CD4-positive, alpha-beta memory T cell (primary cell): ENCODE measurements at places on chromosomes 6 and 20. TPM values are rescaled to one million over a fixed set of nuclear protein-coding genes. Genes with fewer than 3 reads are reported as not detected.

RAB23 gene
- total RNA-seq = 1.6 TPM

RNF182 gene
- not detected for total RNA-seq

BMP6 gene
- not detected for total RNA-seq

GRCh38 chr6:139990856-139991465, 616.5 kb upstream of the CITED2 start:
- no peak for DNase-seq

DNA sequence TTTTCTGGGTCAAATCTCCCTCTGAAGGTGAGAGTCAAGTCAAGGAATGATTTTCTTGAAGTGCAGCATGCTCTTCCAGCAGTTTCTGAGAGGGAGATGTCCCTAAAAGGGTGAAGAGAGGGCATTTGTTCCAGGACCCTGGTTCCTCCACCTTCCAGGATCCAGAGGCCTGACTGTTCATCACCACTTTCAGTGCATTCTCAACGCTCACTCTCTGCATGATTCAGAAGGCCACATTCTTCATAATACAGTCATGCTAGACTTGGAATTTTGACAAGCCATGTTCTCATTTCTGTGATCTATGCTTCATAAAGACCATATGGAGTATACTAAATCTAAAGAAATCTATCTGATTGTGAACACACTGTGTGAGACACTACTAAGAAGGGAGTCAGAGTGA, 85.1 kb downstream of the PDE7B start:
- DNase-seq = no peak

DNA sequence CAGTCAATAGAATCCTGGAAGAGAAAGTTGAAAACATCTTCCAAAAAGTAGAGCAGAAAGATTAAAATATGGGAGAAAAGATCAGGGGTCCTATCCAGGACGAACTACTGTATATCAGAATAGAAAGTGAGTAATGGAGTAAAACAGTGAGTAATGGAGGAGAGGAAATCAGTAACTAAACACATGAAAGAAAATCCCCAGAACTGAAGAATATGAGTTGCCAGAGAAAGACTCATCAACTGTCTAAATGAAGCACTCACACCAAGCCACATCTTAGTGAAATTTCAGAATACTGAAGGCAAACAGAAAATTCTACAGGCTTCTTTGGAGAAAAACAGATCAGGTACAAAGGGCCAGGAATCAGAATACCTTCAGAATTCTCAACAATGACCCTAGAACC, 14.9 kb downstream of the IL17A start:
- DNase-seq = no peak

DNA sequence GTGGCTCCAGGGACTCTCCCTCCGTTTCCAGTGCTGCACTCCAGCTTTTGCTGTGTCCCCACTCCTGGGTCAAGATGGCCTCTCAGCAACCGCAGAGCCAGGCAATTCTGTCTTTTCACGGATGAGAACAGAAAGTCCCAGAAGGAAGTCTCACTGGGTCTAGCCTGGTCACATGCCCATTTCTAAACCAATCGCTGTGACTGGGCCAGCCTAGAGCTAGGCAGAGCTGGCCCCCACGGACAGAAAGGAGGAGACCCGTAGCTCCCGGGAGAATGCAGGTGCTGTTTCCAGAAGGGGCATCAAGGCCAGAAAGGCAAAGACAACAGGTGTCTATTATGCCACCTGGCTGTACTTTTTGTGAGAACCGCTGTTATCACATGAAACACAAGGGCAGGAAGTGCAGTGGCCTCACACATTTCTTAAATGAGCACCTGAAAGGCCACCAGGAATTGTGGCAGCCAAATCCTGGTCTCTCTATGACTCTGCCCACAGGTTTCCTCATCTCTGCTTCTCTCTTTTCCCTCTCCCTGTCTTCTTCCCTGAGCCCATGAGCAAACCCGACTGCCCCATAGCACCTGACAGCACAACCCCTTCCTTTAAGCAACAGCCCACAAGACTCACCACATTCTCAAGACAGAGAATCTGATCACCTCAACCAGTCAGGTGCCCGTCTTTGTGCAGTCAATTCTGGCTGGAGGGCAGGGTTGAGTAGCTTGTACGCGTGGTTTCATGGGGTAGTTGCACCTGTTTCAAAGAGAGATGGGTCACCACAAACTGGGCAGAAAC, 37.1 kb upstream of the B4GALT5 start:
- no peak for DNase-seq

DNA sequence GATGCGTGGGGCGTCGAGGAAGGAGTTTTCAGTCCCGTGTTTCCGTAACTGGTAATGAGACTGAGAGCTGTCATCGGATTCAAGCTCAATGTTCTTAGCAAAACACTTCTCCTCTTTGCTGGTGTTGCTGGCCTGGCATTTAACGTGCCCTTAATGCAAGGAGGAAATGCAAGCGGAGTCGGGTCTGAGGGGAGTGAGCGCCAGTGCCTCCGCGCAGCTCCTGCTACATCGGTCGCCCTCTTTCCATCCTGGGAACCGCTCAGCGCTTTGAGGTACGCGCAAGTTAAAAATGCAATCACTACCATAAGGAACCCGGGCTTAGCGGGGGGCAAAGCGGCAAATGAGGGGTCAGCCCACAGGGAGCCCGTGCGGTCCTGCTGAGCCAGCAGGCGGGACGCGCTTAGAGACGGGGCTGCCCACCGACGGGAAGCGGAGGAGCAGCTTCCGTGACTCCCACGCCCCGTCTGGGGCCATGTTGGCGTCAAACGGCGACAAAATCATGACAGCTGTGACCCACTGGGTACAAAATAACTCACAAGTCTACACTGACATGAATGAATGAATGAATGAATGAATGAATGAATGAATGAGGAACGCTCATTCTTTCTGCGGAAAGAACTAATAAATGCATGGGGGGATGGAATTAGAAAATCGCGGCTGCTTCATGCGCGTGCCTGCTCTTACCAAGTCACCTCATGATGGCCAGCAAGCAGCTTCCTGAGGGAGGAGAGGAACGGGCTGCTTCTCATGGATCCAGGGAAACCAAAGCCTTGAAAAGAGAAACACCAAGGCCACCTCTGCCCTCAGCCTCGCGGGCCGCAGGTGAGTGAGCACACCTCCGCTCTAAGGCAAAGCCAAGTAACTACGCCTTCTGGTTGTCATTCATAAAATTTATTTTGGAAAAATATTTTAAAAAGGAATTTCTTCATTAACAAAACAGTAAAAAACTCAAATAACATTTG, 9.3 kb downstream of the DLL1 start:
- DNase-seq = no peak

GRCh38 chr6:140571145-140571544, 1196.7 kb upstream of the CITED2 start:
- no peak for DNase-seq

GRCh38 chr6:32168350-32168749, 4.0 kb downstream of the EGFL8 start:
- DNase-seq = no peak

- DNase-seq = no peak
Observed at GRCh38 chr6:88520017-88520338, 353.8 kb upstream of the CNR1 start.

DNA sequence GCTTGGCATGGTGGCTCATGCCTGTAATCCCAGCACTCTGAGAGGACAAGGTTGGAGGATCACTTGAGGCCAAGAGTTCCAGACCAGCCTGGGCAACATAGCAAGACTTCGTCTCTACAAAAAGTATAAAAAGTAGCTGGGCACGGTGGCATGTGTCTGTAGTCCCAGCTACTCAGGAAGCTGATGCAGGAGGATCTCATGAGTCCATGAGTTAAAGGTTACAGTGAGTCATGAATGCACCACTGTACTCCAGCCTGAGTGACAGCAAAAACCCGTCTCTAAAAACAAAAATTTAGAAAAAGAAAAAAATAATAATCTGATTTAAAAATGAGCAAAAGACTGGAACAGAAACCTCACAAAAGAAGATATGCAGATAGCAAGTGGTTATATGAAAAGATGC, 279.7 kb downstream of the RNGTT start:
- DNase-seq = no peak
